ENCODE measurements at places on chromosomes 4 and X. TPM values are rescaled to one million over a fixed set of nuclear protein-coding genes. Genes with fewer than 3 reads are reported as not detected.

NELFA gene
- 5.8 TPM for total RNA-seq

CFP gene
- under 0.01 TPM for total RNA-seq

DNA sequence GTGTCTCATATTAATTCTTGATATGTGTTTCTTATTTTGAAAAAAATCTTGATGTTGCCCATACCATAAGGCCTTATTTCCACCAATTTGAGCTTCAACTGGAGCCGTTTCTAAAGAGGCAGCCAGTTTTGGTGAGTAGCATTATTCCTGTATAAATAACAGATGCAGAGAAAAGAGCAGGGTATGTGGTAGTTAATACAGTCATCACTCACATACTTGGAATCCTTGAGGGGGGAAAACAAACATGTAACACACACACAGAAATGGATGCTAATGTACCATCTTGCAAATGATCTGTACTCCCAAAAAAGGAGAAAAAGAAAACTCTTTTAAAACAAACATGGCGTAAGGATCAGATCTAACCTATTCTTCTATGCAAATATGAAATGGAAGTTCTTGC, 389.7 kb downstream of the GPM6A start:
- peak; percentile 69 for DNase-seq

DNA sequence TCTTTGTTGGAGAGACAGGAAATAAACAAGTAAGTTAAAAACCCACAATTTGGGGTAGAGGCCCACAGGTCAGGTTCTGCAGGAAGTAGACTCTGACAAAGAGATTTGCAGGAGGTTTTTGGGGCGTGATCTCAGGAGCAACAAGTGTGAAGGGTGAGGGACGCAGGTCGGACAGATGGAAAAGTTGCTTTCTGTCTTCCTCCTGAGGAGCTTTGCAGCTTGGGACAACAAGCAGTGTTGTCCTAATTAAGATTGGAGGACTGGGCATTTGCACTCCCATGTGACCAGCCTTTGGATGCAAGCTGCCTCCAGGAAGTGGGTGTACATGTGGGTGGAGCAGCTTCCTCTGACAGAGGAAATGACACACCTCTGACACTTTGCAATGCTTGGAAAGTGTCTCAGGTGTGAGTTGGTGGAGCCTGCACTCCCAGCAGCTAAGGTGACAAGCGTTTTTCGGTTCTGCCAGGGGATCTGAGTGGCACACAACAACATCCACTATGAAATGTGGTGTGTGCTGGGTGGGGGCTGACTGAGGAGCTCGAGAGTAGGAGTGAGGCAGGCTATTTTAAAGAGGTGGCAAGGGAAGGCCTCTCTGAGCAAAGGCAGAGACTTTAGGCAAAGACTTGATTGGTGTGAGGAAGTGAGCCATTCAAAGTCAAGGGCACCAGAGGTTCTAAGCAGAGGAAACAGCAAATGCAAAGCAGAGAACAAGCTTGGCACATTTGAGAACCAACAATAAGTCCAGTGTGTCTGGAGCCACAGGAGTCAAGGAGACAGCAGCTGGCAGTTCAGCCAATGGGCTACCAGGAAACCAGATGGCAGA, 339.8 kb upstream of the GATB start:
- no peak for DNase-seq

DNA sequence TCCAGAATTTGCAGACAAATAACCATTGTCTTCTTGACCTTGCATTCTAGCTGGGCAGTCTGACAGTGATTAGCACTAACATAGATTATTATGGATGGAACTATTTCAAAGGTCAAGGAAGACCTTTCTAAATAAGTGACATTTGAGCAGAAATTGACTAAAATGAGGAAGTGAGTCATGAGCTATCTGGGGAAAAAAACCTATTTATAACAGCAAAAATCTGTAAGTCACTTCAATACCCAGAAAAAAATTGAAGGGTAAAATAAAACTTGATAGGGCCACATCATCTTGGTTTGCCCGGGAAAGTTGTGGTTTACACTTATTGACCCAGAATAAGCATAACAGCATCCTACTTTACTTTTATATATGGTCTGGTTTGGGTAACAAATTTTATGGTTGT, 414.6 kb upstream of the HS3ST1 start:
- DNase-seq = no peak

- peak; percentile 70 for DNase-seq
Measured at GRCh38 chr4:38949411-38950051, 81.9 kb downstream of the FAM114A1 start.

Data from IMR-90 (cell line).